ENCODE measurements at places on chromosomes 13 and 19.
A peak's percentile ranks its signal among the peaks of the same experiment; 100 is the strongest.

DNA sequence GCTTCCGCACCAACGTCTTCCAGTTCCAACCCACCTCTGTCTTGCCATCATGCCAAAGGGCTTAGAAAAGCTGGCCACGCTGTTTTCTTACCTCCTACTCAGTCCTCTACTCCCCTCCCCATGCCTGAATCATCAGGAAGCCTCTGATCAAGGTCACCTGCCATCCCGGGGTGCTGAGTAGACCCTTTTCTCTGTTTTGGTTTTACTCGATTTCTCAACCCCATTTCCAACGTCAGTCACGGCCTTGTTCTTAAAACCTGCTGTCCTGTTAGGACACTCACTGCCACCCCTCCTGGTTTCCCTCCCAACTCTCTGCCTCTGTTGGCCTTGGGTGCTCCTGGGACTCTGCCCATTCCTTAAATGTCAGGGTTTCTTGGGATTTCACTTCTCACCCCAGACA lies 350.1 kb downstream of the FOXO1 start:
- DNase-seq, result no peak

DNA sequence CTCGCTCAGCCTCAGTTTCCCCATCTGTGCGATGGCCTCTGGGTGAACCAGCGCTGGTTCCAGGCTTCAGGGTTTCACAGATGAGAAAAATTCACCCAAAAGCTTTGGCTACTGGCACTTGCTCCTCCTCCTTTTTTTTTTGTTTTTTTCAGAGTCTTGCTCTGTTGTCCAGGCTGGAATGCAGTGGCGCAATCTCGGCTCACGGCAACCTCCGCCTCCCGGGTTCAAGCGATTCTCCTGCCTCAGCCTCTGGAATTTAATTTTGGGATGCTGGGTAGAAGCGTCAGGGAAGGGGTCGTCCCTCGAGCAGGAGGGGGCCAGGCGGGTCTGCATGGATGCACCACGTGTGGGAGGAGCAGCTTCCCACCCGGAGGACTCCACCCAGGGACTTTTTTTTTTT lies 7.0 kb downstream of the PRSS57 start:
- no peak for DNase-seq

DNA sequence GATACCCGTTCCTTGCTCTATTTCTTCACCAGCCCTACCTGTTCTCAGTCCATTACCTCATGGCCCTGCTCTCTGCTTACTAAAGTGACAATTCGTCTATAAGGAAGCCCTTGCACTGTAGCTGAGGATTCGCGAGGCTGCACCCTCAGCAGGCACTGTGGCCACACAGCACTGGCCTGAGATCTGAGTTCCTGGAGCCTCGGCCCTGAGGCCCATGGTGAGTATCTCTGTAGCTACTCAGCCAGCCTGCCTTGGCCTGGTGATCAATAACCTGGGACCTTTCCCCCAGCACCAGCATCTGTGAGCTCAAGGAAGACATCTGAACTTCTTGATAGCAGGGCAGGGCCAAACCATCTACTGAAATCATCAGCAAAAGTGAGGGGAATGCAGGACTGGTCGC lies 90.7 kb downstream of the RGCC start:
- no peak for DNase-seq

GRCh38 chr13:78841358-78841963 lies 182.5 kb upstream of the OBI1 start:
- no peak for DNase-seq

DNA sequence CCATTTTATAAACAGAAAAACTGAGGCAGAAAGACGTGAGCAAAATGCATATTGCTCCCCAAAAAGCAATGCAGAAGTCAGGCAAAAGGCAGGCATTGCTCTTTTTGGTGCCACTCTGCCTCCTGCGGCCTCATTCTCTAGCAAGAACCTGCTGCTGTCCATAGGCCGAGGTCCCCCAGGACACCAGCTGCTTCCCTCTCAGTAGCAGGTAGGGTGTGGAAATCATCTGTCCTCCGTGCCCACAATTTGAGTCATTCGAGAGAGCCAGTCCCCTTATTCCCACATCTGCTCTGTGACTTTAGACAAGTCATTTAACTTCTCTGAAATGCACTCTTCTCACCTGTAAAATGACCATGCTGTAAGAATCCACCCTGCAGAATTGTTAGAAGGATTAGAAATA lies 50.0 kb downstream of the TNFRSF19 start:
- no peak for DNase-seq

DNA sequence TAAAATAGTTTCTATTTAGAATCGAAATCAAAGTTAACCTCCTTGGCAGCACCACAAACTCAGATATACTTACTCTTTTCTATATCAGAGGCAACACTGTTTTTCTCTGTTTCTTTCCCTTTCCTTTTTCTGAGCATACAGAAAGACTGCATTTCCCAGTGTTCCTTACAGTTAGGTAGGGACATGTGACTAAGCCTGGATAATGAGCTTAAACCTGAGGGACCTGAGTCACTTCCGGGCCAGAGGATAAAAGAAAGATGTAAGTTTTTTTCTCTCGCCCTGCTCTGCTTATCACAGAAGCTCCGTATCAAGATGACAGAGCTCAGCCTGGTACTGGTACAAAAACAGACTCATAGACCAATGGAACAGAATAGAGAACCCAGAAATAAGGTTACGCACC lies 531.9 kb downstream of the KLF12 start:
- no peak for DNase-seq

DNA sequence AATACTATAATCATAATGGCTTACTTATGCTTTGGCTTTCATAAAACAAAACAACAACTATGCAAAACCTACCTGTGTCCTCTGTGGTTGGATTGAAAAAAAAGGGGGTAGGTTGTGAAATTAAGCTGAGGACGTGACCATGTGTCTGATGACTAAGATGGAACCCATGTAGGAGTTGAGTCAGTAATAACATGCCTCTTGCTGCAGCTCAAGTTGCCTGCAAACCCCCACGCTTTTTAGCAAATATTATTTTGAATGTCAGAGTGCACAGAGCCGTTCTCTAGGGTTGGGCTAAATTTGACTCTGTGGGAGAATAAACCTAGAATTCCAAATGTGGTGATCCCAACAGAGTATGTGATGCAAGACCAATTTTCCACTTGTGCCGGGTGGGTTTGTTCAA lies 209.3 kb downstream of the KCNRG start:
- DNase-seq, result no peak

- no peak for DNase-seq
Observed at GRCh38 chr19:31294189-31294588, 55.0 kb downstream of the TSHZ3 start.

GRCh38 chr13:42728507-42729180 lies 52.7 kb upstream of the FAM216B start:
- DNase-seq, result peak; percentile 12

DNA sequence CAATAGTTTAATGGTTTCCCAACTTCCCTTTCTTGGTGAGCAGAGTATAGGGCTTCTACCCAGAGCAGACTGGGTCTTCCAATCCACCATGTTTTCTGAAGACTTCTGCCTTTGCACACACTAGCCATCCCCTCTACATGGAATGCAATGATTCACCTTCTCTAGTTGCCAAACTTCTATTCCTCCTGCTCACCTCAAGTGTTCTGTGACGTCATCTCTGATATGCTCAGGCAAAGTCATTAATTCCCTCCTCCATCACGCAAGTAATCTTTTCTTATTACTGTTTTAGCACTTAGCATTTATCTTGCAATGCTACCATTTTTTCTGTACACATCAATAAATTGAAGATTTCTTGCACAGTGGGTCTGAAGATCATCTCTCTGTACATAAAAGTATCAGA lies 174.2 kb downstream of the RBM26 start:
- no peak for DNase-seq

GRCh38 chr13:64314331-64314730 lies 2898.7 kb upstream of the PCDH20 start:
- no peak for DNase-seq

- DNase-seq, result peak; percentile 2
Observed at GRCh38 chr13:23674795-23675640, 104.8 kb downstream of the TNFRSF19 start.

- no peak for DNase-seq
Observed at GRCh38 chr13:62510906-62511655, 1095.4 kb upstream of the PCDH20 start.

DNA sequence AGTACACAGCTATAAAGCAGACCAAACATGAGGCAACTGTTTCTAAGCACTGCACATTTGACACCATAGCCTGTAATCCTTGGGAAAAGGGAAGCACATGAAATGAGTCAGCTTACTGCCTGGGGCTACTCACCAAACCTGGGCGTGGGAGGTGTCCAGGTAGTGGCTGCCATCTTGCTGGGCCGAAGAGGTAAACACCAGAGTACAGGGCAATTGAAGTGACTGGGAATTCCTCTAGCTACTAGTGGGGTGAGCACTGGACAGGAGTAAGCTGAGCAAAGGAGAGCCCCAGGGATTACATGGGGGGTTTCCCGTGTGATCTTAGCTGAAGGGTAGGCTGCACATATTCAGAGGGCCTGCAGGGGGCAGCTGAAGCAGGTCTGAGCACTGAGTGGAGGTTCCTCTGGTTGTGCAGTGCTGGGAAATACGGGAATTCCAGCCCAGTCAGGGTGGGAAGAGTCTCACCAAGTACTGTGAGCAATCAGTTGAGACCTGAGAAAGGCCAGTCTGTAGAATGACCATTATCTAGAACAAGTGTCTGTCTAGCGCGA lies 140.5 kb downstream of the SLC7A1 start:
- no peak for DNase-seq

DNA sequence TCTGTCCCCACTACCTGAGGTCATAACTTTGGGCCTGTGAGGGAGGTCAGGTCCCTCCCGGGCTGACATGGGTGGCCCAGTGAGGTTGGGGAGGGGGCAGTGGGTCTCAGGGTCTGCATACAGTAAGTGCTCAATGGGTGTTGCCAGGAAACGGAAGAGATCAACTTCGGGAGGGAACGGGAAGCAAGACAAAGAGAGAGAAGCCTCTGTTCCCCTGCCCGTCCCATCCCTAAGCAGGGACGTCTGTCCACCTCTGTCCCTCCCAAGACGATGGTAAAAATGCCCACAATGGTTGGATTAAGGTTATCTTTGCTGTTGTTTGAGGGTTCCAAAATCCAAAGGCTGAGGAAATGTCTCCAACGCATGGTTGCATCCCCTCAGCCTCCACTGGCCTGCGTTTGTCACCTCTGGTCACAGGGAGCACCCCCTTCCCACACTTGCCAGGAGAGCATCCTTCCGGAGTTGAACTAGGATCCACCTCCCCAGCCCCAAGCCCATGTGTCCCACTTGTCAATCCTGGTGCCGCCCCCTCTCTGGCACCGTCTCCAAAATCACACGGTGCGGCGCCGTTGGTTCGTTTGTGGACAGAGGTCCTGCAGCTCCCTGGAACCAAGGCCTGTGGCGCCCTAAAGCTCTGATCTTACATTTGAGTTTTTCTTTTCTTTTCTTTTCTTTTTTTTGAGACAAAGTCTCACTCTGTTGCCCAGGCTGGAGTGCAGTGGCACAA lies 774 bp upstream of the HOMER3 start:
- DNase-seq, result no peak

DNA sequence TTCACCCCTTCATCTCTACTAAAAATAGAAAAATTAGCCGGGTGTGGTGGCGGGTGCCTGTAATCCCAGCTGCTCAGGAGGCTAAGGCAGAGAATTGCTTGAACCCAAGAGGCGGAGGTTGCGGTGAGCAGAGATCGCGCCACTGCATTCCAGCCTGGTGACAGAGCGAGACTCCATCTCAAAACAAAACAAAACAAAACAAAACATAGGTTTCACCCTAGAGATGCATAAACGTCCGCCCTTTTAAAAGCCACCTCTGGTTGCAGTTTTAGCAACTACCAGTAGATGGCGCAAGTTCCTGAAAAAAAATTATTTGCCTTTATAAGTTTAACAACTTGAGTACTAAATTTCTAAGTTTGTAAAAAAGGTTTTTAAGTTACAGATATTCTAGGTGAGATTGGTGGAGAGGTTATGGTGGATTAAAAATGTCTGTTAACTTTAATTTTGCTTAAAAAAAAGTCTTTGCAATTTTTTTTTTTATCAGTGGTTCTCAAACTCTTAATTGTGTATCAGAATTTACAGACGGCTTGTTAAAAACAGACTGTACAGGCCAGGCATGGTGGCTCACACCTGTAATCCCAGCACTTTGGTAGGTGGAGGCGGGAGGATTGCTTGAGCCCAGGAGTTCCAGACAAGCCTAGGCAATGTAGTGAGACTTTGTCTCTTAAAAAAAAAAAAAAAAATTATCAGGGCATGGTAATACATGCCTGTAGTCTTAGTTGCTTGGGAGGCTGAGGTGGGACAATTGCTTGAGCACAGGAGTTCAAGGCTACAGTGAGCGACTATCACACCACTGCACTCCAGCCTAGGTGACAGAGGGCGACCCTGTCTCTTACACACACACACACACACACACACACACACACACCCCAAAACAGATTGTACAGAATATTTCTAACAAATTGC lies 42.1 kb downstream of the NAA16 start:
- DNase-seq, result peak; percentile 56

DNA sequence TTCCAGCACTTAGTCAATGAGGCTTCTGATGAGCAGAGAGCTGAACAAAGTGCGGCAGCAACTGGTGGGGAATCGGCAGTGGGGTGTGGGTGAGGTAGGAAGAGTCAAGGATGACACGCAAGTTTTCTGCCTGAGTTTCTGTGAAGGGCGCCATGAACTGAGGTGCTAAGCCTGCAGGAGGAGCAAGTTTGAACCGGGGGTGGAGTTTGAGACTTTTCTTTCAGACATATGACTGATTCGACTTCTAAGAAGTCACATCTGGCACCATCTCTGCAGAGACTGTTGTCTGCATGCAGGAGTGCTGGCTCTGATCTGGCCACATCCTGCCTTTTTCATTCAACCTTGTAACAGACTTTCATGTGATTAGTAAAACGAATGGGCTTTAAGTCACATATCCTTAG lies 14.8 kb upstream of the GPI start:
- DNase-seq, result no peak

GRCh38 chr19:50764409-50764808 lies 5.9 kb upstream of the GPR32 start:
- DNase-seq, result no peak
